Stomach (tissue), 19 donors: ENCODE measurements at places on chromosomes 13 and 19. TPM values are rescaled to one million over a fixed set of nuclear protein-coding genes. Genes with fewer than 3 reads are reported as not detected.

GRCh38 chr19:55580628-55581144 is at the start of gene ZNF579:
ZNF579 (minus strand) TSS chr19:55580848; CDS start chr19:55579639, 1,209 bp downstream.
- peaks cover 3% of the 10 kb centered on the region for H3K27me3 ChIP-seq
- H3K4me3 ChIP-seq = peak within 1 kb of the TSS; percentile 90
- peaks cover 34% of the 10 kb centered on the region for H3K4me1 ChIP-seq
- peak; percentile 89 for DNase-seq

DNA sequence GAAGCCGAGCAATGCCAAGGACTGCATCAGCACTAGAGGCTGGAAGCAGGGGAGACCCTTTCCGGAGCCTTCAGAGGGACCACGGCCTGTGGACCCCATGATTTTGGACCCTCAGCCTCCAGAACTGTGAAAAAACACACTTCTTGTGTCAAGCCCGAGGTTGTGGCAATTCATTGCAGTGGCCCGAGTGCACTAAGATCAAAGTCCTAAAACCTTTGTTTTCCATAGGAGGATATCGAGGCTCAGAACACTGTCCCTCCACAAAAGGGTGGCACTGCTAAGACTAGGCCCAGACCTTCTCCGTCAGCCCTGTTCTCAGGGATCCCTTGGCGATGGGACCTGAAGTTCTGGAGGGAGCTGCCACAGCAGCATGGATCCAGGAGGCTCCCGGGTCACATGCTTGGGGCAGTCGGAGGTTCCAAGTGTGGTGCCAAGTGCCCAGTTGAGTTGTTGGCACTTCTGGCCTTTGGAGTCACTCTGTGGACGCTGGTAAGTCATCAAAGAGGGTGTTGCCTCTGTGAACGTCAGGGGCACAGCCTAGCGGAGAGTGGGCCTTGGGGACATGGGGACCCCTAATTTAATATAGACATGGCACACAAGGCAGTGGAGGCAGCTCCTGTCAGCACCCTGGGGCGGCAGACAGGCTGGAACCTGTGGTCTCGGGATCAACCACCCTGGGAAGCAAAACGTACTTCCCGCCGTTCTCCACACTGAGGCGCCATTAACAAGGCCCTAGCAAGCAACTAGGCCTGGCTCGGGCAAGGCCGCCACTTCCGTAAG is 199.2 kb downstream of the COL4A1 start:
- no peak for DNase-seq
- H3K27me3 ChIP-seq = no peaks in the 10 kb centered on the region
- peak overlapping the region; percentile 9 for H3K27ac ChIP-seq
- H3K4me1 ChIP-seq = peaks cover 19% of the 10 kb centered on the region
- H3K4me3 ChIP-seq = no peak overlapping the region

DNA sequence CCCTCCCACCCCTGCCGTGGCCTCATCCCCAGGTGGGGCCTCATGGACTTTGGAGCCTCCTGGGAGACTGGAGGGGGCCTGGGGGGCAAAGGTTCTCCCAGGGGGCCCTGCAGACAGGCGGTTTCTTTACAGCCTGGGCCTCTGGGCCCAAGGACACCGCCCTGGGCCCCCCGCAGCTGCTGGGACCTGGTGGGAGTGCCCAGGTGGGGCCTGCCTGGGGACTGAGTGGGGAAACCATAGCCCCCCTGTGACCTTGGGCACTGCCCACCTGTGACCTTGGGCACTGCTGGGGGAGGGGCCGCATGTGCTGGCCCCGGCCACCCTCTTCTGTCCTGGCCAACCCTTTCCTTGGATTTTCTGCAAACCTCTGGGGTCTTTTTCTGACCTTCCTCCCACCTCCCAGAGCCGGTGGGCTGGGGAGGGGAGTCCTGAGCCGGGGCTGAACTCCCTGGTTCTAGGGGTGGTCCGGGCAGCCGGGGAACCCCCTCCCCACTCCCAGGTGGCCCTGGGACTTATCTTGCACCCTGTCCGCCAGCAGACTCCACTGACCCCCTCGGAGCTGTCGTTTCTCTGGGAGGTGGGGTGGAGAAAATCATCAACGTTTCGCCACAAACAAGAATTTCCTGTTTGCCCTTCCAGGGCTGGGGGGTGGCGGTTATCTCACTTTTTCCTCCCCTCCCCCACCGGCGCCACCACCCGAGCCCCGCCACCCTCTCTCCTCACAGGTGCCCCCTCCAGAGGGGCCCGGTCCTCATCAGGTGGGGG is 27.0 kb downstream of the ARID3A start:
- H3K36me3 ChIP-seq = no peaks in the 10 kb centered on the region
- no peak for DNase-seq
- H3K27ac ChIP-seq = peak overlapping the region; percentile 13
- no peak overlapping the region for H3K4me3 ChIP-seq
- peaks cover 12% of the 10 kb centered on the region for H3K4me1 ChIP-seq
- no peaks in the 10 kb centered on the region for H3K27me3 ChIP-seq

GRCh38 chr19:1069009-1069779 is 2.2 kb downstream of the ARHGAP45 start:
- peaks cover 73% of the 10 kb centered on the region for H3K4me1 ChIP-seq
- H3K4me3 ChIP-seq = peak overlapping the region; percentile 62
- DNase-seq = peak; percentile 74
- H3K27ac ChIP-seq = peak overlapping the region; percentile 77

GRCh38 chr13:35914662-35915061 is 216.5 kb downstream of the DCLK1 start:
- H3K36me3 ChIP-seq = no peaks in the 10 kb centered on the region
- no peak overlapping the region for H3K27ac ChIP-seq
- H3K27me3 ChIP-seq = no peaks in the 10 kb centered on the region
- no peak overlapping the region for H3K4me3 ChIP-seq
- DNase-seq = no peak

GRCh38 chr19:8126511-8126910 is 22.9 kb downstream of the FBN3 start:
- H3K27me3 ChIP-seq = no peaks in the 10 kb centered on the region
- no peak overlapping the region for H3K4me3 ChIP-seq
- no peaks in the 10 kb centered on the region for H3K4me1 ChIP-seq
- no peaks in the 10 kb centered on the region for H3K36me3 ChIP-seq

GRCh38 chr13:99015606-99016490 is 38.0 kb upstream of the DOCK9 start:
- no peak for DNase-seq
- no peaks in the 10 kb centered on the region for H3K4me1 ChIP-seq
- no peaks in the 10 kb centered on the region for H3K36me3 ChIP-seq
- no peak overlapping the region for H3K27ac ChIP-seq
- H3K4me3 ChIP-seq = no peak overlapping the region

DNA sequence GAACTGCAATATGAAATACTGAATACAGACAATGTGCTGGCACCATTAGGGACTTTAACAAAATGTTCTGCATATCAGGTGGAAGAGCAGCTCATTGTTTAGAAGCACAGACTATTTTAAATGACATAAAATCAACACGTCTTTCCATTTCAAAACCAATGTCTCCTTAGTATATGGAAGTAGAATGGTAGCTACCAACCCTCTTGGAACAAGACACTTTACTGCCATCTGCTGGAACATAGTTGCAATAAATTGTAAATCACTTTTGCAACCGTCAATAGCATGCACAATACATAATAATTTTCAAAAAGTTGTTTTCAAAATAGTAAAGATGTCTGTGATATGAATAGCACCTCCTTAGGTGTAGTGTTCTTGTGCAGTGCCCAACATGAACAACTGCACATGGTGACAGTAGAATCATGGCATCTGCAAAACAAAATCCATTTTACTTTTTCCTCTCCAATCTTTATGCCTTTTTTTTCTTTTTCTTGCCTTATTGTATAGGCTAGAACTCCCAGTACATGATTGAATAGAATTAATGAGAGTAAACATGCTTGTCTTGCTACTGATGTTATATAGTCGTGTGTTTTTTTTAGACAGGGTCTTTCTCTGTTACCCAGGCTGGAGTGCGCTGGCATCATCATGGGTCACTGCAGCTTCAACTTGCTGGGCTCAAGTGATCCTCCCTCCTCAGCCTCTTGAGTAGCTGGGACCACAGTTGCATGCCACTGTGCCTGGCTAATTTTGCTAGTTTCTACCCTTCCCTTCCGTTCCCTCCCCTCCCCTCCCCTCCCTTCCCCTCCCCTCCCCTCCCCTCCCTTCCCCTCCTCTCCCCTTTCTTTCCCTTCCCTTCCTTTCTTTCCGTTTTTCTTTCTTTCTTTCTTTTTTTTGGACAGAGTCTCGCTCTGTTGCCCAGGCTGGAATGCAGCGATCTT is 7.8 kb upstream of the LYPD5 start:
- H3K27ac ChIP-seq = no peak overlapping the region
- no peaks in the 10 kb centered on the region for H3K4me1 ChIP-seq
- DNase-seq = peak; percentile 67
- H3K27me3 ChIP-seq = peaks cover 17% of the 10 kb centered on the region

DNA sequence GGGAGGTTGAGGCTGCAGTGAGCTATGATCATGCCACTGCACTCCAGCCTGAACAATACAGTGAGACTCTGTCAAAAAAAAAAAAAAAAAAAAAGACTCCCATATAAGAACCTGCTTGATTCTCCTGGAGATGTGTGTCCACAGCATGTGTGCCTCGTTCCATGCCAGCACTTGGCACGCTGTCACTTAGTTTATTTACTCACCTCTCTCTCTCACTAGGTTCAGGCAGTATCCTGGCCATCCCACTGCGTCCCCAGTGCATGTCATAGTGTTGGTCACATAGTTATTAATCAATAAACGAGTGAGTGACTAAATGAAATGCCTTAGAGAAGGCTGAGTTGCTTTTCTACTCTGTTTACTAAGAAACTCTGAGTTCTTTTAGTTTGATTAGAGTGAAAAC is 79.1 kb upstream of the GPR12 start:
- no peak overlapping the region for H3K4me3 ChIP-seq
- H3K36me3 ChIP-seq = no peaks in the 10 kb centered on the region
- no peaks in the 10 kb centered on the region for H3K4me1 ChIP-seq
- H3K27me3 ChIP-seq = peaks cover 34% of the 10 kb centered on the region
- DNase-seq = no peak
- H3K27ac ChIP-seq = no peak overlapping the region

- peaks cover 94% of the 10 kb centered on the region for H3K36me3 ChIP-seq
- H3K27ac ChIP-seq = no peak overlapping the region
- peaks cover 26% of the 10 kb centered on the region for H3K4me1 ChIP-seq
- H3K27me3 ChIP-seq = no peaks in the 10 kb centered on the region
- peak; percentile 48 for DNase-seq
- no peak overlapping the region for H3K4me3 ChIP-seq
Observed at GRCh38 chr19:2207991-2208860, 27.9 kb downstream of the PLEKHJ1 start.

GRCh38 chr19:51565583-51565982 is 5.5 kb upstream of the ZNF175 start:
- no peak overlapping the region for H3K4me3 ChIP-seq
- no peak overlapping the region for H3K27ac ChIP-seq
- H3K36me3 ChIP-seq = no peaks in the 10 kb centered on the region
- no peaks in the 10 kb centered on the region for H3K27me3 ChIP-seq
- no peak for DNase-seq

Gene LIG1
- 16.0 TPM for total RNA-seq

Gene IGFL1
- total RNA-seq = not detected
